ENCODE measurements at places on chromosomes 11 and 22. TPM values are rescaled to one million over a fixed set of nuclear protein-coding genes. Genes with fewer than 3 reads are reported as not detected.

DNA sequence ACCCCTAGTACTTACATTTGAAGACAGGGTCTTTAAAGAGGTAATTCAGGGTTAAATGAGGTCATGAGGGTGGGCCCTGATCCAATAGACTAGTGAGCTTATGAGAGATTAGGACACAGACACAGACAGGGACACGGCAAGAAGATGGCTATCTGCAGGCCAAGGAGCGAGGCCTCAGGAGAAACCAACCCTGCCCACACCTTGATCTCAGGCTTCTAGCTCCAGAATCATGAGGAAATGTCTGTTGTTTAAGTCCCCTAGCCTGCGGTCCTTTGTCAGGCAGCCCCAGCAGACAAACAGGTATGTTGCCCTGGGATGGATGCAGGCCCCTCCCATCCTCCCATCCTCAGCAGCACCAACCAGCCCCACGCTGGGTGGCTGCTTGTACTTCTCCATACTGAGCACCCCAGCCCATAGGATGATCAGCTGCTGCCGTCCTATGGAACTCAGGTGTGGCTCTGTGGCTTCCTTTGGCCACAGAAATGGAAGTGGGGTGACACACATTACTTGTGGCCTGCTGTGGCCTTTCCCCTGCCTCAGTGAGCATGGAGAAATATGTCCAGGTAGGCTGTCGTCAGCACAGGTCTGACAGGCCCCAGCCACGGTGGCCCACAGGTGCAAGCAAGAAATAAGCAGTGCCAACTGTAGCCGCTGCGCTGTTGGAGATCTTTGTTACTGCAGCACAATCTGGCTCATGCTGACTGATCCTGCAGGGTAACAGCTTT is 7.9 kb downstream of the GNB1L start:
- no peak for DNase-seq

- DNase-seq: no peak
Observed at GRCh38 chr11:45518833-45519535, 146.4 kb downstream of the CHST1 start.

- DNase-seq: no peak
Observed at GRCh38 chr11:61728940-61729219, 23.6 kb upstream of the MYRF start.

- peak; percentile 60 for DNase-seq
Observed at GRCh38 chr22:22346401-22347107, 102.0 kb downstream of the VPREB1 start.

DNA sequence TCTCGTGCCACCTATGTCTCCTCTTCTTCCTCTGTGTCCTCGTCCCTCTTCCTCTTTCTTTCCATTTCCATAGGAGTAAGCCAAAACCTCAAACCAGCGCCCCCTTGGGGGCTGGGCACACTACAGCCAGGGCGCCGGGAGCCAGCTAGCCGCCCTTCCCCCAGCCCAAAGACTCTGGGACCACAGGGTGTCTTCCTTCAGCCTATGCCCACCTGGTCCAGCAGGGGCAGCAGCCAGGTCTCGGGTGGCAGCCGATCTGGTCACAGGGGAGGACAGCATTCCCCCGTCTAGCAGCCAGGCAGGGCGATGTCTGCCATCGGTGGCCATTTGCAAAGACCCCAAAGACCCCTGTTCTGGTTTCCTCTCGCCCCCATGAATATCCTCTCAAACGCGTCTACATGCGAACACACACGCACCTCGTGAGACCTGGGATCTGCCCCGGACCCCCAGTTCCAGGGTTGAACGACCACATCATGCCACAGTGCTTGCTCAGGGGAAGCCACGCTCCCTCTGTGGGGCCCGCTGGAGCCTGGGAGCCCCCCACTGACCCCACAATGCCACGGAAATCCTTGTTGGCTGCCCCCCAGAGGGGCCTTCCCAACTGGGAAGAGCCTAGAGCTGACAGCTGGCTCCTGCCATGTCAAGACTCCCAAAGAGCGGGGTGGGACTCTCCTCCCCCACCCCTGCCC is 546.0 kb upstream of the CCDC179 start:
- no peak for DNase-seq

- no peak for DNase-seq
Observed at GRCh38 chr22:26202280-26202924, 33.1 kb downstream of the SEZ6L start.

DNA sequence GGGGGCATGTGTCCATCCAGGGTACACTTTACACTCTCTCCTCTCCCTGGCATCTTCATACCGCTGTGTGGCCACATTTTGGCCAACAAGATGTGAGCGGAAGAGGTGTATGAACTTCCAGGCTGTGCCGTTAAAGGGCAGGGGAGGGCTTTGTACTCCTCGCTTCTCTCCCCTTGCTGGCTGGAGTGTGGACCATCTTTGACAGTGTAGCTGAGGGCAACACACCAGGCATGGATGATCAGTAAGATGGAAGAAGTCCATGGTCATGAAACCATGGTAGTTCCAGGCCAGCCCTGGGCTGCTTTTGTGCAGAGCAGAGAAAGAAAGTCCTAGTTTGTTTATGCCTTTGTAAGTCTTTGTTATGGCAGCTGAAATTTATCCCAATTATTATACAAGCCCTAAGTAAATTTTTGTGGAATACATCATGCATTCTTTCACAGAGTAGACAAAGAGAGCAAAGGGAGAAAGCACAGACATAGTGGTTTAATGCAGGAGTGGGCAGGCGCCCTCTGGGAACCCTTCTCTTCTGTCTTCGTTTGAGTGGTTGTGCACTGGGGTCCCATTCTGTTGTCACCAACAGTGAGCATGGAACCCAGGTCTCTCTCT is 70.4 kb downstream of the FBXO7 start:
- DNase-seq: no peak

- DNase-seq: no peak
Observed at GRCh38 chr11:46827995-46828394, 18.1 kb downstream of the CKAP5 start.

DNA sequence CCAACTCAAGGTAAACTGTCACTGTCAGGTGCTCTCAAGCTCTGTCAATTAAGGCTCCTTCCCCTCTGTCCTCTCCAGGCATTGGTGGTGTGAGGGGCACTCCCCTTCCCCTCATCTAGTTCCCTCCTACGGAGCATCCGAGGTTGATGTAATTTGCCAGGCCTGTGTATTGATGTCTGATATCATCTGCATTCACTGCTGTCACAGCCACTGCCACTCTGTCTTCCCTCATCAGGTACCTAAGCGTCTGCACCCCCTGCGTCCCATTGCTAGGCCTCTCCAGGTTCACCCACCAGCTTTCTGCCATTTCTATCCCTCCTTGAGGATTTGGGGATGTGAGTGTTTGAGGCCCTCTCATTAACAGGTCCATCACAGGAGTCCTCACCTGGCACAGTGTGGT is 50.0 kb upstream of the SYT13 start:
- peak; percentile 72 for DNase-seq

DNA sequence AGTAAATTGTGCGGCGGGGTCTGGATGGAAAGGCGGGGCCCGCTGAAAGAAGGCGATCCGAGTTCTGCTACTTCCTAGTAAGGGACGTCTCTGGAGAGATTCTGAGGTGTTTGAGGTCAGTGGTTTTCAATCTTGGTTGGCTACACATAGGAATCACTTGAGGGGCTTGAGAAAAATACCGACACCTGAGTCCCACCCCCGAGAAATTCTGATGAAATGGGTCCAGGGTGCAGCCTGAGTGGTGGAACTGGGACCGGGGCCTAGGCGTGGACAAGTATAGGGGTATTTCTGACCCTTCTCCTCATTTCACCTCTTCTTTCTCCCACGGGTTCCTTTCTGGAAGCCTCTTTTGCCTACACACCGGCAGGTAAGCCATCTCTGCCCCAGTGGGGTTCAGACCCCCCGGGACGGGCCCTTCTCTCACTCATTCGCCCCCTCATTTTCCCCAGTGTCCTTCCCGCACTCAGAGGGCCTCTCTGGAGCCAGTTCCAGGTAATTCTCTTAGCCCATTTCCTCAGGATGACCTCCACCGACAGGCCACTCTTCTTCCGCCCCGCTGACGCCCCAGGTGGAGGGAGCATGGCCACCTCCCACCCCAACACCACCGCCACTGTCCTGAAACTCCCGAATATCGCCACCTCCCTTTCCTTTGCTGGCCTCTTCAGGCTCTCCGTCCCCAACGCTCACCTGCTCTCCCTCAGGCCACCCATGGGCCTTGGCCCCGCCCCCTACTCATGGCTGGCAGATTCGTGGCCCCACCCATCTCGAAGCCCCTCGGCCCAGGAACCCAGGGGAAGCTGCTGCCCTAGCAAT is 11.8 kb downstream of the ROBO3 start:
- DNase-seq: no peak

GRCh38 chr22:36017651-36018091 is 11.0 kb downstream of the RBFOX2 start:
- no peak for DNase-seq

DNA sequence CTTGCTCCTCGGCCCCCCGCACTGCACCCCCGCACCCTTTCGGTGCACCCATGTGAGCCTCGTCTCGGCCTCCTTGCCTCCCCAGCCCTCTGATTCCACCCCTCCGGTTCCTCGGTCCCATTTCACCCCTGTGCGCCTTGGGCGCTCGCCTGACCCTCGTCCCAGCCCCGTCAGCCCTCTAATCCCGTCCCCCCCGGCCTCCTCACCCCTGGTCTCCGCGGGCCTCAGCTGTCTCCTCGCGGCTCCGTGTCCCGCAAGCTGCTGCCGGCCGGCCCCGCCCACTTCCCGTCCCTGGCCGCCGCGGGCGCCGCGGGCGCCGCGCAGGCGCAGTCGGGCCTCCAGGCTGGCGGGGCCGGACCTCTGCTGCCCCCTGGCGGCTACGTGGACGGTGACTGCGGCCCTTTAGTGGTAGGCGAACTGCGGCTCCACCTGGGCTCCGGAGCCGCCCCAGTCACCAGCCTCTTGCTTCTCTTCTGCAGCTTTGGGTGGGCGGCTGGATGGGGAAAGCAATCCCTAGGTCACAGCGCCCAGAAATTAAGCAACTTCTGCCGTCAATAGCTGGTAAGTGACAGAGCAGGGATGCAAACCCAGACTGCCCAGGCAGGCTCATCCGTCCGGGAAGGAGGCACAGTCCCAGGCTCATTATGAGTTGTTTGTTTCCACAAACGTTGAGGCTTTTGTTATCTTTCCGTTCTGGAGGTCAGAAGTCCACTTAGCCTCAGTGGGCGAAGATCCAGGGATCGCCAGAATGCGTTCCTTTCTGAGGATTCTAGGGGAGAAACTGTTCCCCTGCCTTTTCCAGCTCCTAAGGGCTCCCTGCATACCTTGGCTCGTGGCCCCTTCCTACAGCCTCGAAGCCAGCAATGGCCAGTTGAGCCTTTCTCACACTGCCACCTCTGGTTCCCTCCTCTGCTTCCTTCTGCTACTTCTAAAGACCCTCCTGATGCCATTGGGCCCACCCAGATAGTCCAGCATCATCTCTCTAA is at the start of gene PPM1F:
Gene PPM1F (minus strand): TSS at position 263 of the 986 bp plus-strand sequence. CDS start 6,800 bp downstream, outside the sequence.
- DNase-seq: peak; percentile 93

DNA sequence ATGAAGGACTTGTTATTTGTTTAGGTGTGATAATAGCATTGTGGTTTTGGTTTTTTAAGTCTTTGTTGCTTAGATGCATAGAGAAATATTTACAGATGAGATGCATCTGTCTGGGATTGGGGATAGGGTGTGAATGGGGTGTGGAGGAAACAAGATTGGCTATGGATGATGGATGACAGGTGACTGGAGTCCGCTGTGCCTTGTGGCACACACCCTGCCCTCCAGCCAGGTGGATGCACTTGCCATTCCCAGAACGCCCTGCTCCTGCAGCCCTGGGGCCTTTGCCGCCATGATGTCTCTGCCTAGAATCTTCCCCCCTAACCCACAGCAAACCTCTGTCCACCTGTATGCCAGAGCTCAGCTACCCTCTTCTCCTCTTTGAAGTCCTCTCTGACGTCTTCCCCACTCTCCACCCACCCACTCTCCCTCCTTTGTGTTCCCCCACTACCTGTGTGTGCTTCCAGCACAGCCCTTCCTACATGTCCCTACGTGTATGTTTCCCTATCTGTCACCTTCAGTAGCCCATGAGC is 54.7 kb downstream of the WNT11 start:
- no peak for DNase-seq

DNA sequence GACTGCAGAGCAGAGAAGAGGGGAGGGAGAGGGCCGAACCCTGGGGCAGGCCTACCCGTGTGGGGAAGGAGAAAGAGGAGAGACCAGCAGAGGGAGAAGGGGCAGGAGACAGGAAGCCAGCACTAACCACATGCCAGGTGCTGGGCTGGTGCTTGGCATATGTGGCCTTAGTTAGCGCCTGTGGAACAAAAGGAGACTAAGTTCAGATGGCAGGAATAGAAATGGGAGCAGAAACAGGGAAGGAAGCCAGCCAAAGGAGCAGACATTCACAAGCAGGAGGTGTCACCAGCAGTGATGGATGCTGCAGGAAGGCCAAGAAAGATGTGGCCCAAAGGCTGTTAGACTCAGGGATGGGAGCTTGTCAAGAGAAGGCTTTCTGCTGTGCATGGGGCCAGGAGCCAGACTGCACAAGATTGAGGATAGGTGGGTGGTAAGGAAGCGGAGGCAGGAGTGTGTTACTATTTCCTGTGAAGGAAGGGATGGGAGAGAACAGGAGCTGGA is 26.7 kb downstream of the TREH start:
- DNase-seq: no peak

SCUBE1 gene
- 109 TPM for total RNA-seq

SLC22A8 gene
- not detected for total RNA-seq

SMARCB1 gene
- total RNA-seq: 31.6 TPM

SERPING1 gene
- 562 TPM for total RNA-seq

Measured in esophagus muscularis mucosa (tissue), 4 donors.